ENCODE measurements at places on chromosomes 5 and 9.
A peak's percentile ranks its signal among the peaks of the same experiment; 100 is the strongest.

DNA sequence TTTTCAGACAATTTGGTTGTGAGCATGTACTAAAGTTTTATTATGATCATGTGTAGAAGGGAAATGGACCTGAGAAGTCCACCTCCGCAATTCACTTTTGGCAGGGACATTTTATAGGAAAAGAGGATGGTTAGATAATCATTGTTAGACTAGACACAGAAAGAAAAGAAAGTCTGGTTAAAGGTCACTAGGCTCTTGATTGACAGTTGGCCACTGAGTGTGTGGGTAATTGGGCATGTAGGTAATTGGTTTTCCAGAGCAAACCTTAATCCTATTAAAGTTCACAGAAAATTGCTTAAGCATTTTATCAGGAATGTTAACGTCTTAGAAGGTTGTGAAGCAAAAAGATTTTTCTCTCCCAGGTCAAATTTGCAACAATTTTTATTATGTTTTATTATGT lies 158.5 kb upstream of the CLINT1 start:
- peaks cover 34% of the 10 kb centered on the region for H3K4me1 ChIP-seq
- peak overlapping the region; percentile 71 for H3K27ac ChIP-seq
- peak; percentile 64 for DNase-seq
- no peak overlapping the region for H3K4me3 ChIP-seq
- no peaks in the 10 kb centered on the region for H3K27me3 ChIP-seq

- no peak overlapping the region for H3K27ac ChIP-seq
- peaks cover 32% of the 10 kb centered on the region for H3K4me1 ChIP-seq
- no peaks in the 10 kb centered on the region for H3K27me3 ChIP-seq
- no peak overlapping the region for H3K4me3 ChIP-seq
Observed at GRCh38 chr5:151682240-151682639, 4.5 kb downstream of the SPARC start.

DNA sequence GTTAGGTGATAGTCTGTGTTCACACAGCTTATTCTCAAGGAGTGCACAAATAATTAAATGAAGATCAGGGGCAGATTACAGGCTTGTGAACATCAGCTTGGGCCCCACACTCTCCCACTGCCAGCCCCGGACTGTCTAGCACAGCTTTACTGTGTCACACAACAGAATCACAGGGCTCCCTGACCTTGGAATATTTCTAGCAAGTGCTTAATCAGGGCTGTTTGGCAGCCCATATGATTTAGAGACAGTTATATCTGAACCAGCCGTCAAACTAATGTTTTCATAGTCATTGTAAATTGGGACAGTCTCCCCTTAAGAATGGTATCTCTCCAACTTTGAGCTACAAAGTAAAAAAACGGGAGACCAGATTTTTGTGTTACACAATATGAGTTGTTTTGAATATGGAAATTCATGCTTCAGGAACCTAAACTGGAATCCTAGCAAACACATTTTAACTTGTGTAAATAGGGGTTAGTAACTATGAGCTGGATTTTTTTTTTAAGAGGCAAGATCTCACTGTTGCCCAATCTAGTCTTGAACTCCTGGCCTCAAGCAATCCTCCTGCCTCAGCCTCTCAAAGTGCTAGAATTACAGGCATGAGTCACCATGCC lies 517.6 kb downstream of the BNC2 start:
- H3K36me3 ChIP-seq: no peaks in the 10 kb centered on the region
- no peak for DNase-seq
- H3K4me3 ChIP-seq: no peak overlapping the region
- H3K27ac ChIP-seq: no peak overlapping the region
- H3K4me1 ChIP-seq: peaks cover 24% of the 10 kb centered on the region

GRCh38 chr5:4017076-4017803 lies 421.6 kb downstream of the IRX1 start:
- H3K36me3 ChIP-seq: no peaks in the 10 kb centered on the region
- no peak for DNase-seq
- H3K4me1 ChIP-seq: peaks cover 10% of the 10 kb centered on the region
- no peaks in the 10 kb centered on the region for H3K27me3 ChIP-seq
- H3K4me3 ChIP-seq: no peak overlapping the region
- no peak overlapping the region for H3K27ac ChIP-seq

GRCh38 chr5:172821340-172821985 lies 12.6 kb upstream of the ERGIC1 start:
- H3K27ac ChIP-seq: no peak overlapping the region
- H3K27me3 ChIP-seq: no peaks in the 10 kb centered on the region
- H3K4me1 ChIP-seq: no peaks in the 10 kb centered on the region
- DNase-seq: no peak

DNA sequence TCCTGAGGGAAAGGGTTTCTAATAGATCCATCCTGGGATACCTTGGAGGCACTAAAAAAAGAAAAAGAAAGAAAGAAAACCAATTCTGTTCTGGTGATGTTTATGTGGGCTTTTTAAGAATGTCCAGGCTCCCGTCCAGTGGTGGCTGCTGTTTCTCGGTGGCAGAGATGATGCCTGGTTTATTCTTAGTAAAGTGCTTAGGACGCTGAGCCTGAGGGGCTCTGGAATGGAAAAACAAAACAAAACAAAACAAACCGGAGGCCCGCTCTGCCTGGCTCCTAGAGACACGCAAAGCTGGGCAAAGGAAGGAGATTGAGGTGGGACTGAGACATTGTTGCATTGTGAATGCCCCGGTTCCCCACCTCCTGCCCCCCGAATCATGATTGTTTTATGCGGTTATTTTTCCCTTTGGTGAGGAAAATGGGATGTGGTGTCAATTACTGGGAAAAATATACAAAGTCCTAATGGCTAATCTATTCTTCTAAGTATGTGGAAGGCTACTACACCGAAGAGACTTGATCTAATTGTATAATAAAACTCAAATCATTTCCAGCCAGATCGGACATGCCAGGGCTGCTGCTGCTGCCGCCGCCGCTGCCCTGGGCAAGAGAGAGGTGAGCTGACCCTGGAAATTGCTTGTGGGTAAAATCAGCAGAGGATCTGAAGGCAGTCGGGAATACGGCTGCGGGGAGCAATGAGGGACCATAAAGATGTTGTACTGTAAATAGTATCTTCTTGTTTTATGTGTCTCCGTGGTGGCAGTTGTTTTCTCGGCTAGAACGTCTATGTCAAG lies 644.9 kb downstream of the CCDC171 start:
- H3K4me1 ChIP-seq: peaks cover 6% of the 10 kb centered on the region
- no peaks in the 10 kb centered on the region for H3K27me3 ChIP-seq
- no peak overlapping the region for H3K27ac ChIP-seq
